COLO829 (cell line): ENCODE measurements at places on chromosomes 4 and X.

GRCh38 chrX:98755912-98756311 is 1654.2 kb downstream of the PCDH19 start:
- DNase-seq, result no peak

DNA sequence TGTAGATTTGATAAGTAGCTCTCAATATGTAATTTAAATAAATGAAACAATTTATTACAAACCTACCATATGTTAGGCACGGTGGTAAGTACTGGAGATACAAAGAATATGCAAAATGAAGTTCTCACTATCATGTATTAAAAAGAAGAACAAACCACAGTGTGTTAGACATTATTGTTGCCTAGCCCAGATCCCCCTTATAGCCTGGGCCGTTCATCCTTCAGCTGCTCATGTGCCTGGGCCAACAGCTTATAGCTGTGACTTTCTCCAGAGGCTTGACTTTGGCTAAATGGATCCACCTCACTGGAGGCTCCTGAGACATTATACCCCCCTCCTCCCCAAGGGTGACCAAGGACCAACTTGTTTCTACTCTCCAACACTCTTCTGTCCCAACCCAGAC is 29.8 kb upstream of the CCNG2 start:
- no peak for DNase-seq

- DNase-seq, result no peak
These were observed 60.6 kb downstream of the GSPT2 start for GRCh38 chrX:51803833-51804232.

DNA sequence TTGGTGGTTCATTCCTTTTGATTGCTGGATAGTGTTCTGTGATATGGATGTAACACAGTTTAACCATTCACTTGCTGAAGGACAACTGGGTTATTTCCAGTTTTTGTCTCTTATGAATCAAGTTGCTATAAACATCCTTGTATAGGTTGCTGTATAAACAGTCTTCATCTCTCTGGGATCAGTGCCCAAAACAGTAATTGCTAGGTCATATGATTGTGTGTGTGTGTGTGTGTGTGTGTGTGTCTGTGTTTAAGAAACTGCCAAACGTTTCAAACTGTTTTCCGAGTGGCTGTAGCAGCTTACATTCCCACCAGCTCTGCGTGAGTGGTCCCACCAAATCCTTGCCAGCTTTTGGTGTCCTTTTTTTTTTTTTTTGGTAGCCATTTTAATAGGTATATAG is 60.4 kb downstream of the F11 start:
- no peak for DNase-seq

DNA sequence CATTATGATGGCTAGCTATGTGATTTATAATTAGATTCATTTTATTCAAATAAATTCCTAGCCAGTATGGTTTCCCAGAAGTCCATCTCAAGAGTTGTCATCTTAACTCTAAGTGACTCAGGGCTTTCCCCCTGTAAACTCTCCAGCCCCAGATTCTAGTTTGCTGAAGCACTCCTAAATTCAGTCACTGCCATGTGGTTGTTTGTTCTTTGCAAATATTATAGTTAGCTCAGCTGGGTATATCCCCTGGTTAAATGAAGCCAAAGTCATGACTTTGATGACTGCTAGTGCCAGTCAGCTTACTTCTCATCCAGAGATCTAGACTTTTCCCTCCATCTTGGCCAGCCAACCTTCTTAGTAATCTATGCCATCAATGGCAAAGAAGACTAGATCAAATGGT is 126.0 kb downstream of the GRIA3 start:
- DNase-seq, result no peak

GRCh38 chrX:130295519-130296296 is 27.0 kb upstream of the ZNF280C start:
- peak; percentile 4 for DNase-seq
